EL (cell line): ENCODE measurements at places on chromosomes 13 and 19.

DNA sequence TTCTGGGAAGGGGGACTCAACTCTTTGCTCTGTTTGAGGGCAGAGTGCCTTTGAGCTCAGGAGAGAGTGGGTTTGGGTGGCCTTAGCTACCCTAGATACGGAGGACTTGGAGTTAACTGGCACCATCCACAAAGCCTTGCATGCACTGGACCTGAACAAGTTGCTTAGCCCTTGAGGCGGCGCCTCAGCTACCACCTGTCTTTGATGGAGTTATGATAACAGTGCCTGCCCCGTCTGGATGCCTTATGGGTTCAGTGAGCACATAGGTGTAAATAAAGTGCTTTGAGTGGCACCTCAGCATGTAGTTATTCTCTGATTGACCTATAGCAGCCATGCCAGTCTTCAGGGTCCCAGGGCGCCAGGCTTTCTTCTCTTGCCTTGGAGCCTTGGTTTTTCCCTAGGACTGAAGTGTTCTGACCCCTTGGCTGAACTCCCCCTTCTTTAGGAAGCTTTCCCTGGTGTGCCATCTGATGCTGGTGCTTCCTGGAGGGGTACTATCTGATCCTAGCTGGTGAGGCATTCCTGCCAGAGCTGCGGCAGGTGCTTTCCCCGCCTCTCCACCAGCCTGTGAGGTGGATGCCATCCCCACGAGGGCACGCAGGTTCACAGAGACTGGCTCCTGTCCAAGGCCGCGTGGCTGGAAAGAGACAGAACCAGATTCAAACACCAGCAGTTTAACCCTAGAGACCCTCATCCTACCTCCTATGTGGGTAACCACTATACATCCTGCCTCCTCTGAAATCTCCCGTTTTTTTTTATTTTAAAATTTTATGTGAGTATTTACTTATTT is 5.8 kb downstream of the BCKDHA start:
- no peak for DNase-seq

- peak; percentile 1 for DNase-seq
Observed at GRCh38 chr13:53206455-53206854, 177.8 kb downstream of the OLFM4 start.

- DNase-seq = no peak
Observed at GRCh38 chr19:19774354-19775033, 41.6 kb upstream of the ZNF14 start.

DNA sequence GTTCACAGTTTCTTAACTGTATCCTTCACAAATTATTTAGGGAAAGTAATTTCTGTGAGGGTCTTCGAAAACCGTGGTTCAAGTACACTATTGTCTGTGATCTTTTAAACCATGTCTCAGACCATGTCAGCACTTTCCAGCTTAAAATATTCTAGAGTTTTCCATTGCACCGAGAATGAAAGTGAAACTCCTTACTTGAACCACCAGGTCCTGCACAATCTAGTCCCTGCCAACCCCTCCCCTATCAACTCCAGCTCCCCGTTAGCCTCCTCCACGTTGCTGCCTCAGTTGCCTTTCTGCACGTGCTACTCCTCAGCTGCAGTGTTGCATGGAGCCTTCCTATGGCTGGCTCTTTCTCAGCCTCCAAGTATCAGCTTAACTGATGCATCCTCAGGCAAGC is 7.2 kb upstream of the STARD13 start:
- DNase-seq = no peak

DNA sequence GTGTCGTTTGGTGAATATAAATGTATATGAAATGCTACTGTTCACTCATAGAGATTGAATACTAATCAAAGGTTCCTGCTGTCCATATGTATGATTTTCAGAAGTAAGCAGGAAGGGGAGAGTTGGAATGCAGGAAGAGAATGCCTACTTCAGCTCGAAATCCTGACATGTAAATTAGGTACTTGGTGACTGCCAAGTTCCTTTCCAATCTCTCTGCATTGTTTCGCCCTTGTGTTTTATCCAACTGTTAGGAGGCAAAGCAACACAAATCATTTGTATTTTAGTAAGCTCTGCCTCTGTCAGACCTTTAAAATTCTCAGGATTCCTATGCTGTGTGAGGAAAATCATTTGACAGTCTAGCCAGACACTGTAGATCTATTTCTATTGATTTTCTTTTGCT is 9.0 kb downstream of the STARD13 start:
- no peak for DNase-seq

- no peak for DNase-seq
Observed at GRCh38 chr13:91242652-91243051, 104.8 kb upstream of the MIR17HG start.

- no peak for DNase-seq
Observed at GRCh38 chr19:33267706-33268105, 34.6 kb downstream of the CEBPA start.

DNA sequence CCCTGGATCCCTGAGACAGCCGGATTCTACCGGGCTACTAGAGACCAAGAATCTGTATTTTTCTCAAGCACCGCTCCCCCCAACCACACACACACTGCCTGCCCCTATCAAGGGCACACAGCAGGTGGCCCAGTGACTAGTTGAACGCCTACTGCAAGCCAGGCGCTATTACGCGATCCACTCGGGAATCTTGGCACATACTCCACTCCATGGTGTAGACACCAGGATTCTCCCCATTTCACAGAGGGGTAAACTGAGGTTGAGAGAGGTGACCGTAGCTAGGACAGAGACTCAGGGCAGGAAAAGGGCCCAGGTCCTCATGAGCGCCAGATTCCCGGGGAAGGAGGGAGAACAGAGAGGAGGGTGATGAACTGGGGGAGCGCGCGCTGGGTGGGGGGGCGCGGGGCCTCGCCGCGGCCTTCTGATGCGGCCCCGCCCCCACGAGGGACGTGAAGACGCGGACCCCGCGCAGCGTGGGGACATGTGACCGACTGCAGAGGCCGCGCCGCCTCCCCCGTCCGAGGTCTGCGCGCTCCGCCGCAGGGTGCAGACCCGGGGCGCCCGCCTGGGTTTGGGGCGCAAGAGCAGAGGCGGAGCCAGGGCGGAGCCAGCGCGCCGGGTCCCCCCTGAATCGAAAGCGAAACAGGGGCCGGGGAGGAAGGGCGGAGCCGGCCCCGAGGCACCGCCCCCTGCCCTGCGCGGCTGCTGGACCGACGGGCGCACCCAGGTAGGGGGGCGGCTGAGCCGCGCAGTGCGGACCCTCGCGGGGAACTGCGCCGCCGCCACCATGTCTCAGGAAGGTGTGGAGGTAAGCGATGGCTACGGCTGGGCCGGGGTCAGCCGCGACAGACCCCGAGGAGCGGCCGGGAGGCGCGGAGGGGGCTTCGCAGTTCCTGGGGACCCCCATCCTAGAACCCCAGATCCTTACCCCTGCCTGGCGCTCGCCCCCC is at the start of gene SHFL:
SHFL (plus strand) TSS at position 677 of the 950 bp plus-strand sequence; CDS start at position 788, 111 bp downstream.
- DNase-seq = peak; percentile 84

GRCh38 chr19:31781542-31781941 is 432.3 kb upstream of the TSHZ3 start:
- no peak for DNase-seq

DNA sequence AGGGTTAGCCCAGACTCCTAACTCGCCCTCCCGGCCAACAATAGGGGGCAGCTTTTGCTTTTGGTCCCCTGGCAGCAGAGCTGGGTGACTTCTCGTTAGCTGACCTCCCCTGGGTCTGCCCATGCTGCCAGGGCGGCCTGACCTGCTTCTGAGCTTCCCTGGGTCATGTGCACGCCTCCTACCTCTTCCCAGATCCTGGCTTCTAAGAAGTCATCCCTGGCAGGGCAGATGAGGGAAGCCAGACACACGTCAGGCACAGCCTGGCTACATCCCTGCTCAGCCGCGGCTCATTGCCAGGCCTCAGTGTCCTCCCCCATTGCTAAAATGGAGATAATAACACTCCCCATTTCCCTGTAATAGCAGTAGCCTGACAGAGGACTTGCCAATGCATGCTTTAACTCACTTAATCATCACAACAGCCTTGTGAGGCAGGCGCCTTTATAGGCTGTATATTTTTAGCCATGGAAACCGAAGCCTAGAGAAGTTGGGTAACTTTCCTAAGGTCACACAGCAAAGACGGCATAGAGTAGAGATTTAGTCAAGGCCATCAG is 2.1 kb downstream of the KCNK6 start:
- DNase-seq = no peak

- peak; percentile 12 for DNase-seq
Observed at GRCh38 chr13:108508263-108508662, 121.1 kb upstream of the MYO16 start.

- DNase-seq = no peak
Observed at GRCh38 chr13:71242201-71242600, 624.8 kb downstream of the DACH1 start.

- DNase-seq = peak; percentile 6
Observed at GRCh38 chr13:102903659-102904407, 58.0 kb downstream of the ERCC5 start.

- DNase-seq = no peak
Observed at GRCh38 chr19:5541456-5541855, 26.3 kb downstream of the TINCR start.
